Fibroblast of skin of right quadriceps (primary cell): ENCODE measurements at places on chromosomes 1 and 21.

- DNase-seq = no peak
These were observed 152.4 kb downstream of the LEPR start for GRCh38 chr1:65572701-65573421.

- no peak for DNase-seq
These were observed 87.6 kb downstream of the CNIH3 start for GRCh38 chr1:224703702-224704101.

- no peak for DNase-seq
These were observed 23.8 kb upstream of the UBE2U start for GRCh38 chr1:64179588-64179987.

- no peak for DNase-seq
These were observed 129.0 kb downstream of the SYF2 start for GRCh38 chr1:25103164-25103795.

- no peak for DNase-seq
These were observed 2.2 kb upstream of the G0S2 start for GRCh38 chr1:209672705-209673630.

DNA sequence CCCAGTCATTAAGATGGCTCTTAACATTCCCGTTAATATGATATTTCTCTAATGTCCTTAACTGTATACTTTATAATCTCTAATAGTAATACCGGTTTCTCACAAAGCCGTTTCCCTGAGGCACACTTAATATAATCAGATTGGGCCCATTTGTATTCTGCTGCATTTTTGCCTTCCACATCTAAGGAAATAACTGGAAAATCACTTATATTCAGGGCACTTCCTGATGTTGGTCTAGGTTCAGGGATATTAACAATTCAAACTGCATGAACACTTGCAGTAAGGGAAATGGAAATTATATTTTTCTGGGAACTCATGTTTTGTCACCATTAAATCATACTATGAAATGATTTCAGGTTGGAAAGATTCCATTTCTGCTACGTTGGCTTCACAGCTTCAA, 119.8 kb downstream of the TPR start:
- DNase-seq = no peak

DNA sequence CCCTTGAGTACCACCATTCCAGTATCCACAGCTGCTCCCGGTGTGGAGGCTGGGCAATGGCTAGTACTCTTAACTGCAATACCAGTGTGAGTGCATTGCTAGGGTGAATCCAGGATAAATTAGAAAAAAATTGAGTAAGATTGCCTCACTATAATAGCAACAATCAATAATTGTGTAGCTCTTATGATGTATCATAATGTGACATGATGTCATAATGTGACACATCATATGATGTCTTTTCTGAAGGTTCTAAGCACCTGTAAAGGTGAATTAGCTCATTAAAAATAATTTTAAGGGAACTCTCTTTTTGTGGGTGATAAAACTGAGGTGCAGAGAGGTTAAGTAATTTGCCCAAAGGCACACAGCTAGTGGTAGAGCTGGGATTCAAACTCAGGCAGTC, 424.4 kb downstream of the HLX start:
- DNase-seq = no peak

DNA sequence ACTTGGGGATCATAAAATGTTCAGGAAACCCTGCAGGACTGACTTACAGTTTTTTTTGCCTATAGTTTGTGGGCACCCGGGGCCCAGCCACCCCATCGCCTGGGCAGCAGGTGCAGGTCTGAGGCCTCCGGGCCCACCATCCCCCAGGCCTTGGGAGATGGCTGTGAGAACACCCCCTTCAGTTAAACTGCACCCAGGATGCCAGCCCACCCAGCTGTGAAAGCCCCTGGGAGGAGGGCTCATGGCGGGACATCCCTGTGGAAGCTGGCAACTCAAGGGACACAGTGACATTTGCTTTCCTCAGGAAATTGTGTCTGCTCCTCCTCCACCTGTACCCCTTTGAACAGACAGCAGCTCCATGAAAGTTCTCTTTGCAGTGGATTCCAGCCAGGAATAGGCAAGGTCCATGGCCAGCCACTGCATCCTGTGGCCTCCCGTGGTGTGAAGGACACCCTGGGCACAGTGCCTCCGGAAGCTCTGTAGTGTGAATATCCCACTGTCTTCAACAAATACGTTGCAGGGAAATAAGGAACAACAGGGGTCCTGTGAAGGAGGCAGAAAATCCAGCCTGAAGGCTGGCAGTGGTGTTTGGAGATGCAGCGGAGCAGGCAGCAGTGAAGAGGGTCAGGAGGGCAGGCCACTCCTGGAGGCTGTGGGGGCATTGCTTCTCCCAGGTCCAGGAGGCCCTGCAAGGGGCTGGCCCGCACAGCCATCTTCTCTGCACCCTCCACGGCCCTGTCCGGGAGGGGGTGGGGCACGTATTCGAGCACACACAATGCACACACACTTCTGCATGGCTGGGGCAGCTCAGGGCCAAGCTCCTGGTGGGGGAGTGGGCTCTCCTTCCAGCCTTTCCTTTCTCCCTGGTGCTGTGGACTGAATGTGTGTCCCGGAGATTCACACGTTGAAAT, 2.1 kb upstream of the OBSCN start:
- DNase-seq = no peak

- no peak for DNase-seq
These were observed 15.5 kb upstream of the JAK1 start for GRCh38 chr1:64981601-64982533.

DNA sequence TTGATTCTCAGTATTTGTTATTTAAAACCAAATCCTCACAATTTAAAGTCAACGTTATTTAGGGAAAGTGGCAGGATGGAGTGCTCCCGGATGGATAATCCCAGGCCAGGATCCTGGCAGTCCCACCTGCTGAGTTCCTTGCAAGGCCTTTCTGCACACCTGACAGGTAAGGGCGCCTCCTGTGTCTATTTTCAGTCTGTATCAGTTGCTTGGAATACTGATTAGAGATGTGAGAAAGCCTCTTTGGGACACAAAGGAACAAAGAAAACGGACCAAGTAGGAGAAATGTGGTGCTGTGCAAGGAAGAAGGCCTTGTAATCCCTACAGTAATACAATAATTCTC, 12.2 kb downstream of the STYXL2 start:
- DNase-seq = no peak

DNA sequence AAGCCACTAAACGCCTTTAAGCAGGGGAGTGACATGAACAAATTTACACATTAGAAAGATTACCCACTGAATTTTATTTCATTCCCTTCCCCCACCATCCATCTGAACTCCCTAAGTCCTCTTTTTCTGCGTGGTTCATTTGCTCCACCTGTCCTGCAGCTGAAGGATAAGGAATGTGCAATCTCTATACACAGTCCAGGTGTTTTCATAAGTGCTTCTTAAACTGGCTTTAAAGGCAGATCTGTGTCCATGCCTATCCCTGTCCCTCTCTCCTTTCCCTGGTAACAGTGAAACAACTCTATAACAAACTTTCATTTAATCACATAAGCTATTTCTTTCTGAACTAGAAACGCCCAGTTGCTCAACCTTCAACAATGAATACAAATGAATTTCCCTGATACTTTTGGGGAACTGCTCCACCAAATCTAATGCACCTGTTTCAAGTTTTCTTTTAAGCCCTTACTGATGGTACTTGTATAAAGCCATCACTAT, 8.4 kb downstream of the GSTM3 start:
- no peak for DNase-seq

DNA sequence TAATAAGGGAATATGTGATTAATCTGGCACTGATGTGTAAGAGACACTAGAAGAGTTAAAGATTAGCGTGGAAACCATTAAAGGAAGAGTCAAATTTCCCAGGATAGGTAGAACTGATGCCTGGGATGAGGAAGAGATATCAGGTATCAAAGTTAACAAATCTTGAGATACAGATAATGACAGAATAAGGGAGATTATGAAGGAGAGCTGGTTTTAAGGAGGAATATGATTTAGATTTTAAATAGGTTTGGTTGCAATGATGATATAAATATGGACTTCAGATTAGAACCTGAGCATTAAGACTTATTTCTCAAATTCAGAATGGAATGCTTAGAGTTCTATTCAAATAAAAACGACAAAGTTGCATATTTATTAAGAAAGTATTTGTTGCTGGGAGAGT, 26.2 kb downstream of the MAGI3 start:
- DNase-seq = no peak

DNA sequence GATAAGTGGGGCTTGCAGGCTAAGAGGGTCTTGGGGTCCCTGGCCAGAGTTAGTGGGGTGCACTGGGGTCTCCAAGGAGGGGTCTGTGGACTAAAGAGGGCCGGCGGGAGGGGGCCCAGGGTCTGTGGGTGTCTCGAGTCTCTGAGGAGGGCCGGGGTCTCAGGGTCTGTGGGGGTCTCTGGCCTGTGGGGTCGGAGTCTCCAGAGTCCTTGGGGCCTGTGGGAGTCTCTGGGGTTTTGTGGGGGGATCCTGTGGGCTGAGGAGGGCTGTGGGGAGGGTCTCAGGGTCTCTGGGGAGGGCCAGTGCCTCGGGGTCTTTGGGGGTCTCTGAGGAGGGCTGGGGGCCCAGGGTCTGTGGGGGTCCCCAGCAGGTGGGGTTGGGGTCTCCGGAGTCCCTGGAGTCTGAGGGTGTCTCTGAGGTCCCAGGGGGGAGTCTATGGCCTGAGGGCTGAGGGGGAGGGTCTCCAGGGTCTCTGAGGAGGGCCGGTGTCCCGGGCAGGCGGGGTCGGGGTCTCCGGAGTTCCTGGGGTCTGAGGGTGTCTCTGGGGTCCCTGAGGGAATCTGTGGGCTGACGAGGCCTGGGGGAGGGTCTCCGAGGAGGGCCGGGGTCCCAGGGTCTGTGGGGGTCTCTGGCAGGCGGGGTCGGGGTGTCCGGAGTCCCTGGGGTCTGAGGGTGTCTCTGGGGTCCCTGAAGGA, 628 bp upstream of the PLEKHM2 start:
- DNase-seq = no peak

- no peak for DNase-seq
These were observed at the start of gene ACTA1 for GRCh38 chr1:229434005-229434640. Gene ACTA1, minus strand, starts transcription at chr1:229434094. Its CDS starts 979 bp downstream, at chr1:229433115.

DNA sequence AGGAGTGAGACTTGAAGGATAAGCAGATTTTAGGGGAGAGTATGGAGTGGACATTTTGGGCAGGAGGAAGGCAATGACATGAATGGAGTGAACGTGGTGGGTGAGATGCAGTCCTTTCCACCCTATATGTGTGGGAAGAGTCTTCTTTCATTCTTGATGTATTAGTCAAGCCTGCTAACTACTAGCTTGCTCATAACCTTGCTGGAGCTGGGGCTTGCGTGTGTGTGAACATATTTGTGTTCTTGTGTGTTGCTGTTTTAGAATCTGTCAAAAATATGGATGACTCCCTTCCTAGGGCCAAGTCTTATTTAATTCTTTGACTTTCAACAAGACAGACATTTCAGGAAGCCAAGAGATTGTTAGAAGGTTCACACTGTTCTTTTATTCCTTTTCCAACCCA, 132.7 kb downstream of the UCK2 start:
- peak; percentile 20 for DNase-seq

DNA sequence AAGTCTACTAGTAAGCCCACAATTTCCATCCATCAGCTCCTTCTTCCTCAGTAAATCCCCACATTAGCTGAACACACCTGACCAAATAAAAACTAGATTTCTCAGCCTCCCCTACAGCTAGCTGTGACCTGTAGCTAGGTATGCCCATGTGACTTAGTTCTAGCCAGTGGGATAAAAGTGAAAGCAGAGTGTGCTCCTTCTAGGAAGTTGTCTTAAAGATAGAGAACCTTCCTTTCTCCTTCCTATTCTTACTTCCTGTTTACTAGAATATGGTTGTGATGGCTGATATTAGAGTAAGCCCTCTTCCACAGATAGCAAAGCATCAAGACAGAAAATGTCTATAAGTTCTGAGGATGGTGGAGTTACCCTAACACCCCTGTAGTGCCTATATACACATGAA, 67.0 kb downstream of the PIK3R3 start:
- no peak for DNase-seq

DNA sequence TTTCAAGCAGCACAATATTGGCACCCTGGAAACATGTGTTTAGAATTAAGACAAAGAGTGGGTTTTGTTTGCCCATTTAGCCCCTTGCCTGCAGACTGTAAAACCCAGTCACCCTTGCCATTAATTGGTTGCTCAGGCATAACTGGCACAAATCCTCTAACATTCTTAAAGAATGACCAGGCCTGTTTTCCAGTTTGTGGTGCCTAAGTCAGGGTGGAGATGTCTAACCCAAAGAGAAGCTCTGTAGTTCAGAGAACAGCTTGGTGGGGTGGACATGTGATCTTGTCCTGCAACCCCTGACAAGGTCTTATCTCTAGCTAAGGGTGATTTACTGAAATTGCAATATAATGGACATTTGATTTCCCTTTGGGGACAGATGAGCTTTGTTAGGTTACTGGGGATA, 8.8 kb upstream of the ANGPTL7 start:
- peak; percentile 57 for DNase-seq

DNA sequence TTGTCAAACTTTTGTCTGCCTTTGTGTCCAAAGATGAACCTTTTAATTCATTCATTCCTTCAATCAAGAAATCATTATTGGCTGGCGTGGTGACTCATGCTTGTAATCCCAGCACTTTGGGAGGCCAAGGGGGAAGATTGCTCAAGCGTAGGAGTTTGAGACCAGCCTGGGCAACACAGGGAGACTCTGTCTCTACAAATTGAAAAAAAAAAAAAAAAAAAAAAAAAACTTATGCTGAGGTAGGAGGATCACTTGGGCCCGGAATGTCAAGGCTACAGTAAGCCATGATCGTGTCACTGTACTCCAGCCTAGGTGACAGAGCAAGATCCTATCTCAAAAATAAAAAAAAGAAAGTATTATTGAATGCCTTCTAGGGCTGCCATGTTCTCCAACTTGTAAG, 51.3 kb upstream of the CXADR start:
- DNase-seq = peak; percentile 46

- DNase-seq = peak; percentile 48
These were observed 407 bp downstream of the GALNT2 start for GRCh38 chr1:230067419-230067870.

GRCh38 chr1:34460193-34460592, 283.5 kb downstream of the C1orf94 start:
- peak; percentile 9 for DNase-seq

DNA sequence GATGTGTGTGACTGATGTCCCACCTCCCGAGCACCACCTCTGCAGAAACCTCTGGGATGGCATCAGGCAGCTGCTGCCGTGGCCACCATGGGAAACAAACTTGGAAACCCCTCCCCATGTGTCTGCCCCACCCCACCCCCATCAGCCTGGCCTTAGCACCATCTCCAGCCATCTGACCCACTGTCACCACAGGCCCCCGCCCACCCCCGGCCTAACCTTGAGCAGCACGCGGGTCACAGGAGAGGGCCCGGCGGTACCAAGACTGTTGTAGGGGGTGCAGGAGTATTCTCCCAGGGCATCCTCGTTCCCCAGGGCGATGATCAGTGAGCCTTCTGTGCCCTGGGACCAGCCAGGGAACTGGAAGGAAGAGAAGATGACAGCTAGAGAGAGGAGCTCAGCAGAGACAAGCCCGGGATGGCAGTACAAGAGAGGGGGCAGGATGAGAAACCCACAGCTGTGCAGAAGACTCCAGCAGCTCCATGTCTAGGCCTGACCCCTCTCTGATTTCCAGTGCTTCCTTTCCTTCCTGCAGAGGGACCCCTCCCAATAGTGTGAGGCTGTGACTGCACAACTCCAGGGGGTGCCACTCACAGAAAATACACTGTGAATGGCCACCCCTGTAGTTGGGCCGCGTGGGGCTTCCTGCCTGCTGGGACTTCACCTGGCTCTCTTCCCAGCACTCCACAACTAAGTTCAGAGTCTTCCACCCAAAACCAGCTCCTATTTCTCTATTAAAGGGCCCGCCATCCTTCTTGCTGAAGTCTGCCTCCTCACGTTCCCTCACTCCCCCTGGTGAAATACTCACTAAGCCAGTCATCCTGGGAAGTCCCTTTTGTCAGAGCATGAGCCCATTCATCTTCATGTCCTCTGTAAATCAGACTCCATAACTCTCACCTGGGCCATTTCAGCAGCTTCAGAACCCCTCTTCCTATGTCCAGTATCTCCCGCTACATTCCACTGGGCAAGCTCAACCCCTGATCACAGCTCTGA, 7.3 kb upstream of the TAGLN2 start:
- no peak for DNase-seq
